Stimulated activated effector memory CD8-positive, alpha-beta T cell treated with anti-CD3 and anti-CD28 coated beads, Interleukin-12 subunit alpha, Interleukin-12 subunit beta, amount 100 ng/mL, for 72 hours (primary cell): ENCODE measurements at places on chromosomes 2 and 18.

DNA sequence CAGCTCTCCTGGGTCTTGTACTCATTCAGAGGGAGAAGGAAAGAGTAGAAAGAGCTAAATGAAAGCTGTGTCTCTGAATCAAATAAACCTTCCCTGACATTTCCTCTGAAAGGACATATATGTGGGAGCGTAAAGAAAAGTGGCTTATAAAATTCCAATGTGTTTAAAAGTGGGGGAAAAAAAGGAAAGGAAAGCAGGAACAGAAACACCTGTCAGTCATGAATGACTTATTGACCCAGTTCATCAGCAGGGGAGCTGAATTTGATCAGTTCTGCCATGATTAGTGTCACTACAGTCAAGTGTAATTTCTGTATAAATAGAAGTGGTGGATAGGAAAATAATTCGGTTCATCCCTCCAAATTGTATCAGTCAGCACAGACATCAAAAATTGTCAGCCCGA, 382.5 kb downstream of the ERBB4 start:
- no peak for DNase-seq

- no peak for DNase-seq
Measured at GRCh38 chr2:187826023-187826422, 271.8 kb upstream of the TFPI start.

DNA sequence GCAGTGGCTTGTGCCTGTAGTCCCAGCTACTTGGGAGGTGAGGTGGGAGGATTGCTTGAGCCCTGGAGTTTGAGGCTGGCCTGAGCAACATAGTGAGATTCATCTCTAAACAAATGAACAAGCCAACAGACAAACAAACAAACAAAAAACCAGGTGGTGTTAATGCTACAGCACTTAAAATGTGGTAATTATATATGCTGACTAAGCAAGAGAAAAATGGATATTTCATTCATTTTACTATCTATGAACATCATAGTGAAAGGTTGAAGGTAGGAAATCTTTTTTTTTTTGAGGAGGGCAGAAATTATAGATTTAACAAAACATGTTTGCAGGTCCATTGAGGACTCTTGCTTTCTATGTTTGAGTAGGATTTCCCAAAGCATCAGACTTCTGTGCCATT, 42.2 kb upstream of the THOC1 start:
- no peak for DNase-seq

- DNase-seq = no peak
Measured at GRCh38 chr2:56084111-56084901, 99.5 kb upstream of the CCDC85A start.

GRCh38 chr2:233058717-233059546, 1.2 kb upstream of the INPP5D start:
- no peak for DNase-seq

GRCh38 chr2:226793646-226794045, 6.0 kb downstream of the IRS1 start:
- DNase-seq = no peak

- no peak for DNase-seq
Measured at GRCh38 chr2:203396667-203397066, 68.5 kb downstream of the ABI2 start.
